SHP77 (cell line): ENCODE measurements at places on chromosomes 11 and 22.

DNA sequence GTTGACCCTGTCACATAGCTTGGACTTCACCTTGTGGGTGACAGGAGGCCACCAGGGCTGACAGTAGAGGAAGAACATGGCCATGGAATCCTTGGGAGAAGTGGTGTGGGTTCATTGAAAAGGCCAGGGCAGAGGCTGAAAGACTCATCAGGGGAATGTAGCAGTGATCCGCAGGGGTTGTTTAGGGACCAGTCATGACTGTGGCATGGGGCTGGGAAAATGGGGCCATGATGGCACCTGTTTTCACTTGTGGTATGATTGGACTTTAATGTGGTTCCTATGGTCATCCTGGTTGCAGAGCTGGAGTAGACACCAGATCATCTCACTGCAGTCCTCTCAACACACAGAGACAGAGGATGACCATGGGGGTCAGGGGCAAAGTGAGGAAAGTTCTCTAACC lies 66.7 kb upstream of the MYEOV start:
- DNase-seq = no peak

DNA sequence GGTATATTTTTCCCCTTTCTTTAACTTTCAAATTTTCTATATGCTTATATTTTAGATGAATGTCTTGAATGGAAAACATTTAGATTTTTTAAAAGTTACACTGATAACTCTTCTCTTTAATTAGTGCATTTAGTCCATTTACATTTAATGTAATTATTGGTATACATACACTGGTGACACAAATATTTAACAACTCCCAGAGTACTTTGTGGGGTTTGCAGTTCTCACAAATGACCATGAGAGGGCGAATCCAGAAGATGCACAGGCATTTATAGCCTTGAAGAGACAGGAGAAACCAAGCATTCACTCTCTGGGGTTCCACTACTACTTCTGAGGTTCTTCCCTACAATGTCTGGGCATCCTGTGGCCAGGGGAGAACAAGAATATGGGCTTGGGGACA lies 125.1 kb downstream of the TIMP3 start:
- DNase-seq = peak; percentile 14

DNA sequence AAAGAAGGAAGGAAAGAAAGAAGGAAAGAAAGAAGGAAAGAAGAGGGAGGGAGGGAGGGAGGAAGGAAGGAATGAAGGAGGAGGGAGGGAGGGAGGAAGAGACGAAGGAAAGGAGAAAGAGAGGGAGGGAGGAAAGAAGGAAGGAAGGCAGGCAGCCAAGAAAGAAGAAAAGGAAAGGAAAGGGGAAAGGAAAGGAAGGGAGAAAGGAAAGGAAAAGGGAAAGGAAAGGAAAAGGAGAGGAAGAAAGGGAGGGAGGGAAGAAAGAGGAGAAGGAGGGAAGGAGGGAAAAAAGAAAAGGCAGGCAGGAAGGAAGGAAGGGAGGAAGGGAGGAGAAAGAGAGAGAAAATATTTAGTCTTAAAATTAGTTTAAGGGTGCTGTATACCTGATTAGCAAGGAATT lies 704.1 kb downstream of the LUZP2 start:
- no peak for DNase-seq

DNA sequence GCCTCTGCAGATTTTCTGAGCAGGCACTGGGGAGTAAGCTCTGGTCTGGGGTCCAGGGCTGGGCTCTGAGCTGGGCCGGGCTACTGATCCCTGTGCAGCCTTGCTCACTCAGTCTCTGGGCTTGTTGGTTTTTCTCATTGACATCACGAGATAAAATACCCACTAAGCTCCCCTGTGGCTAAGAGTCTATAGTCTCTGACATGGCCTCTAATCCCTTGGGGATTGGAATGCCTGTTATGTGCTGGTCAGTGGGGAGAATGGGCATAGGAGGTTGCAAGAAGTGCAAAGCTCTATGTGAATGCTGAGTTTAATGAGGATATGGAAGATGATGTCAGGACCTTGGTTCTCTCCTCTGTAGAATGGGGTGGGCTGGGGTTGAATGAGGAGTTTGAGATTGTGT lies 23.3 kb downstream of the ELF5 start:
- no peak for DNase-seq

GRCh38 chr11:9001736-9002135 lies 2.1 kb downstream of the NRIP3 start:
- no peak for DNase-seq

DNA sequence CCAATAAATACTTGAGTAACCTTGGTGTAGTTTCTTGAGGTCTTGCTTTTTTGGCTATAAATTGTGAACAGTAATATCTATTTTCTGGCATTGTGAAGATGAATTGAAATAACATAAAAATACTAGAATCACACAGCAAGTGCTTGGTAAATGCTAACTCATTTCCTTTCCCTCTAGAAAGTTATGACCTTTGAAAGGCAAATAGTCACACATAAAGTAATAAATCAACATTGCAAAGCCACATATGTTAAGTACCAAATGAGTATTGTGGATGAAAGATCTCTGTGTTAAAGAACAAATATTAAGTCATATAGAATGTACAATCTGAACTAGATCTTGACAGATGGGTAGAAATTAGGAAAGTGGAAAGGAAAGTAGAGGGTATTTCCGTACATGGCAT lies 559.6 kb upstream of the CCDC90B start:
- no peak for DNase-seq

DNA sequence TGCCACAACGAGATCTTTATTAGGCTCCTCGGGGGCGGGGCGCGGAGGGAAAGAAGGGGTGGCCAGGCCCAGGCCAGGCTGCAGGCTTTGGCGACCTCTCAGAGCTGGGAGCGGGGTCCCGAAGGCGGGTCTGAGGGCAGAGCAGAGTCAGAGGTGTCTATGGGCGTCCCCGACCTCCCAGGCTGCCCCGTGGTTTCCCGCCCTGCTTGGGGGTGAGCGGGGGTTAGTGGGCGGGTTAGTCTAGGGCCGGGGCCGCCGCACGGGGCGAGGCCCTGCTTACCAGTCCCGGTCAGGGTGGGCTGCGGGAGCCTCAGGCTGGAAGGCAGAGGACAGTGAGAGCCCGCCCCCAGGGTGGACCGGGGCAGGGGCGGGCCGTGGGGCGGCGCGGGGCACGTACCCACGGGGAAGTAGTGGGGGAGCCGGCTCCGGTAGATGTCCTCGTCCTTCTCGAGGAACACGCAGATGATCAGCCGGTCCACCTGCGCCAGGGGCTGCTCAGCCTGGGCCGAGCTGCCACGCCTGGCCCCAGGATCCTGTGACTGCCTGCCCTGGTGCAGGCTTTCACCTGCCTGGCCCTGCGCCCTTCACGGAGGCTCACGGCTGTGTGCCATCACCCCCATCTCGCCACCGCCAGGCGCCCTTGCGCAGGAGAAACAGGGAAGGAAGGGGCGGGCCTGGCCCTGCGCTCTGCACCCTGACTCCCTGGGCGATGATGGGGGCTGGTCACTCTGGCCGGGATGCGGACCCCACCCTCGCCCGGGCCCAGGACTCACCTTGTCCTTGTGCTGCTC lies 12.5 kb downstream of the OTUB1 start:
- no peak for DNase-seq

GRCh38 chr11:75424396-75424795 lies 8.6 kb downstream of the KLHL35 start:
- no peak for DNase-seq

DNA sequence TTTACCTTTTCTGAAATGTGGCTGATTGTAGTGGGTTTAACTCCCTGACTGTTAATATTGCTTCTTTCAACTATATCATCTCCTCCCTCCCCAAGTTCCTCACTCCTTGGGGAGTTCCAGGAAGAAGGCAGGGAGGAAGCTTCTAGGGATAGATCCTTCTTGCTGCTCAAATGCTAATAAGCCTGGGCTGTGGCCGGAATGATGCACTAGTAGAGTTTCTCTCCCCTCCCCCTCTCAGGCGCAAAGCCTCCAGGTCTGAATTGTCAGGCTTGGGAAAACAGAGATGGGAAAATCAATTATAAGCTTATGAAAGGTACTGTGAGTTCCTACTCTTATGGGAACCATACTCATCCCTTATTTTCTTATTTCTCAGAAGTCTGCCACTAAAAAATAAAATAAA lies 30.8 kb downstream of the FEZ1 start:
- DNase-seq = no peak

DNA sequence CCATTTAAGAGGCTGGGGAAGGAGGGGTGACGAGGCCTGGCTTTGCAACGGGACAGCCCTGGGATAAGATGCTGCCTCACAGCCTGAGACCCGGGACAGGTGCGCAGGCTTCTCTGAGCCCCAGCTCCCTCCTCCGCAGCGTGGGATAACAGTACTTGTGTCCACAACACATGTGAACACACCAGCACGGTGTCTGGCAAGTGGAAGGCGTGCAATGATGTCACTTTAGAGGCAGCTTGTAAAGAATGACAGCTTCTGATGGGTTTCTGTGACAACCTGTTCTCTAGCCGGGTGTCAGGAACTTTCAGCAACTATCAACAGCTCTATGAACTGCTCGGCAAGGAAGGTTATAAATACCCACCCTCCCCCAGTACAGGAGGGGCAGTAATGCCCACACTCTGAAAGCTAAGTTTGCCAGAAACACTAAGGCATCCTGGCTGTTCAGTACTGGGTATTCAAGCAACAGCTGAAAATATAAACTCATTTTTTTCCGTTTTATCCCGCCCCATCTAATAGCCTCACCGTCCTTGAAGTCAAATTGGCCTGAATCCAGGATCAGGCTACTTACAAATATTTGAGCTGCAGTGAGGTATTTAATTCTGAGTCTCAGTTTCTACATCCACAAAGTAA lies 59.7 kb downstream of the MYH9 start:
- peak; percentile 61 for DNase-seq

DNA sequence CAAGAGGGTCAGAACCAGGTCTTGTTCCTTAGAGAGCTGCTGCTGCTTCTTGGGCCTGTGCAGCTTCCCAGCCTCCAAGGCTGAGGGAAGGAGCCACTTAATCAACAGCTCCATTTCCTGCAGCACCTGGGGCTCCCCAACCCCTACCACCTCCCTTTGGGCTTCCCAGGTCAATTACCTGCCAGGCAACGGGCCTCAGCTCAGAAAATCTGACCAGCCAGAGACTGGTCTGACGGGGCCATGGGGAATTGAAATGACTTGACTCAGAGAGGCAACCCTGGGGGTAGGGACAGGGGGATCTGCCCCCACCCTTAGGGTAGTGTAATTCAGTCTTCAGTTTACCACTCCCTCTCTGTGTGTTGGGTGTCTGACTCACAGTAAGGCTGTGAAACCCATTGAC lies 4.7 kb upstream of the MAJIN start:
- no peak for DNase-seq
